Lower leg skin (tissue), 4 donors: ENCODE measurements at places on chromosomes 12 and 14. TPM values are rescaled to one million over a fixed set of nuclear protein-coding genes. Genes with fewer than 3 reads are reported as not detected.

REM2 gene
- total RNA-seq, result 0.52 TPM

PPP4R4 gene
- total RNA-seq, result 0.56 TPM

AHNAK2 gene
- 950 TPM for total RNA-seq

DNA sequence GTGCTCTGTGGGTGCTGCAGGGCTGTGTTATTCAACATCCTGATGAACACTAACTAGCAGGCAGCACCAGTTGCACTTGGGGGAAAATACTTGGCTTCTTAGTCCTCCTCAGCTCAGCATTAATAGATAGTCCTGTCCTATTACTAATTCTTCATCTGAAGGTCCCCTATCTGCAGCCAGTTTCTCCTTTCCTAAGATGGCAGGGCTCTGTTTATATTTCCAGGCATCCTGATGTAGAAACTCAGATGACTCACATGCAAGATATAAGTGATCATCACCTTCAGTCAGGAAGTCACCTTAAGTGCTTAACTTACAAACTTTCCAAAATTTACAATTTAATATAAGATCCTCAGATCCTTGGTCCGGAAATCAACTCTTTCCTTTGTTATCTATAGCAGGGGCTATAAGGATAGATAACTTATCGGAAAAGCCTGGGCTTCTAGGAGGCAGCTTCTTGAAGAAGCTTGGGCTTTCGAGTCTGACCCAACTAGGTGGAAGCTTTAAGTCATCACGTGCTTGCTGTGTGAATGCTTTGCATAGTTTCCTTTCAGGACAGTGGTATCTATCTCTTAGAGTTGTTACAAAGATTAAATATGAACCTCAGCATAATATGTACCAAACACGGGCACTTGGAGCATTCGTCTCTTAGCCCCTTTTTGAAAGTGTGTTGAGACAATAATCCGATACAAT is 181.0 kb upstream of the GRIP1 start:
- no peak for DNase-seq
